HepG2 (cell line): ENCODE measurements at places on chromosomes 13 and 19. TPM values are rescaled to one million over a fixed set of nuclear protein-coding genes. Genes with fewer than 3 reads are reported as not detected.
A peak's percentile ranks its signal among the peaks of the same experiment; 100 is the strongest.

DNA sequence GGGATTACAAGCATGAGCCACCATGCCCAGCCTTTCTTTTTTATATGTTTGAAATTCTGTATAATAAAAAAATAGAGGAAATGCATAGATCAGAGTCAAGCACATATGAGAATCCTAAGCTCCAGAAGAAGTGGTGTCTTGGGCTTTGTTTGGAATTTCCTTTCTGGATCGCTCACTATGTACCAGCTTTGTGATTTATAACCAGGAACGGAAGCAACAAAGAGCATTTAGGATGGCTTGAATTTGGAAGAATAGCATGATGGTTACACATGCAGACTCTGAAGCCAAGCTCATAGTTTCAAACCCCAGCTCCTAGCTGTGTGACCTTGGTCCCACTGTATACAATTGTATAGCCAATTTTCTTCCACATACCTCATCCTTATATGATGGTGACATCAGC, 28.0 kb upstream of the SLC15A1 start:
- no peak for DNase-seq

Gene LHB
- total RNA-seq, result not detected in 2 replicates

DNA sequence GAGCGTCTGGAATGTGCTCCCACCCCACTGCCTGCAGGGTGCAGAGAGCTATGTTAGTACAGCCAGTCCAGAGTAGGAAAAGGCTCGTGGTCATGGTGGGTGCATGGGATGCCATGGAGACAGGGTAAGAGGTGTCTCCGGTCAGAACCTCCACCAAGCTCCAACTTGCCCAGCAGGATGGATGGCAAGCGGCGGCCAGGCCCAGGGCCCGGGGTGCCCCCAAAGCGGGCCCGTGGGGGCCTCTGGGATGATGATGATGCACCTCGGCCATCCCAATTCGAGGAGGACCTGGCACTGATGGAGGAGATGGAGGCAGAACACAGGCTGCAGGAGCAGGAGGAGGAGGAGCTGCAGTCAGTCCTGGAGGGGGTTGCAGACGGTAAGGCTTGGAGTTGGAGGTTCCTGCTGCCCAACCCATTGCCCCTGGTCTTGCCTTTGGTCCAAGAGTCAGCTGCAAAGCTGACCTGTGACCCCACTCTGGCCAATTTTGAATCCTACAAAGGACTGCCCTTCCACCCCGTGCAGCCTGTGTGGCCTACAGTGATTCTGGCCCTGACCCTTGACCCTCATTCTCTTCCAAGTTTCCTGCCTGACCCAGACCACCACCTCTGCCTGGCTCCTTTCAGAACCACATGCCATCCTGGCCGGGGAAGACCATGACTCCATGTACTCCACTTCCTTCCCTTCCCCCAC, 14.7 kb downstream of the POLD1 start:
- DNase-seq, result no peak

GRCh38 chr19:6233827-6234511, 45.8 kb downstream of the MLLT1 start:
- no peak for DNase-seq

DNA sequence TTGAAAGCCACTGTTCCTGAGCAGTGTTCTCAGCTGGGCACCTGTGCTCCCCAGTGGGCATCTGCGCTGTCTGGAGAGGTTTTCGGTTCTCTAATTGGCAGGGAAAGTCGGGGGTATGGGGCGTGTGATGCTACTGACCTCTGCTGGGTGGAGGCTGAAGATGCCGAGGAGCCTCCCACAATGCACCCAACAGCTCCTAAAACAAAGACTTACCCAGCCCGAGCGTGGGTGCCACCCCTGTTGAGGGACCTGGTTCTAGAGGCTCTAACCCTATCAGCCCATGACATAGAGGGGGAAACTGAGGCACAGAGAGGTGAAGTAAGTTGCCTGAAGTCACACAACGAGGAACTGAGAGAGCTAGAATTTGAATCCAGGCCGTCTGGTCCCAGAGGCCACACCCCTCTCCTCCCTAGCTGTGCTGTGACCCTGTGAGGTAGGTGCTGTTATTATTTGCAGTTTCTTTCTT, 2.3 kb downstream of the SPACA4 start:
- peak; percentile 42 for DNase-seq

Gene ISYNA1
- 29.4 and 48.5 TPM in 2 replicates for total RNA-seq
